CD4-positive, alpha-beta T cell (primary cell): ENCODE measurements at places on chromosomes 13 and 19. TPM values are rescaled to one million over a fixed set of nuclear protein-coding genes. Genes with fewer than 3 reads are reported as not detected.

The PTPRH gene
- not detected for total RNA-seq

The ZNF541 gene
- total RNA-seq: 0.88 TPM

The KLF16 gene
- total RNA-seq: 89.2 TPM

The IGSF23 gene
- total RNA-seq: not detected

The FFAR3 gene
- not detected for total RNA-seq

- no peaks in the 10 kb centered on the region for H3K27me3 ChIP-seq
- H3K27ac ChIP-seq: peak overlapping the region; percentile 90
- DNase-seq: peak; percentile 42
- peaks cover 75% of the 10 kb centered on the region for H3K4me1 ChIP-seq
- H3K4me3 ChIP-seq: peak overlapping the region; percentile 88
- peaks cover 54% of the 10 kb centered on the region for H3K36me3 ChIP-seq
These were observed 1.2 kb downstream of the EEF2 start for GRCh38 chr19:3983936-3984583.

- no peak for DNase-seq
- H3K4me3 ChIP-seq: no peak overlapping the region
- peaks cover 2% of the 10 kb centered on the region for H3K27me3 ChIP-seq
- H3K4me1 ChIP-seq: no peaks in the 10 kb centered on the region
- no peak overlapping the region for H3K27ac ChIP-seq
These were observed 24.2 kb upstream of the IGFL1 start for GRCh38 chr19:46205183-46205984.

- H3K27ac ChIP-seq: no peak overlapping the region
- no peaks in the 10 kb centered on the region for H3K4me1 ChIP-seq
- no peak for DNase-seq
- no peak overlapping the region for H3K4me3 ChIP-seq
- H3K36me3 ChIP-seq: no peaks in the 10 kb centered on the region
These were observed 46.5 kb downstream of the UTP14C start for GRCh38 chr13:52070929-52071523.

- H3K27ac ChIP-seq: no peak overlapping the region
- H3K4me3 ChIP-seq: no peak overlapping the region
- H3K4me1 ChIP-seq: no peaks in the 10 kb centered on the region
- no peak for DNase-seq
- peaks cover 58% of the 10 kb centered on the region for H3K36me3 ChIP-seq
- no peaks in the 10 kb centered on the region for H3K27me3 ChIP-seq
These were observed 79.3 kb upstream of the TEX29 start for GRCh38 chr13:111241006-111241755.

GRCh38 chr19:33207040-33207620, 13.0 kb downstream of the LRP3 start:
- no peaks in the 10 kb centered on the region for H3K4me1 ChIP-seq
- H3K27me3 ChIP-seq: no peaks in the 10 kb centered on the region
- H3K27ac ChIP-seq: no peak overlapping the region
- DNase-seq: no peak
- H3K4me3 ChIP-seq: no peak overlapping the region

GRCh38 chr19:53982611-53983010, 8.8 kb upstream of the CACNG6 start:
- H3K36me3 ChIP-seq: no peaks in the 10 kb centered on the region
- peaks cover 58% of the 10 kb centered on the region for H3K27me3 ChIP-seq
- H3K4me3 ChIP-seq: no peak overlapping the region
- peaks cover 29% of the 10 kb centered on the region for H3K4me1 ChIP-seq
- no peak overlapping the region for H3K27ac ChIP-seq

DNA sequence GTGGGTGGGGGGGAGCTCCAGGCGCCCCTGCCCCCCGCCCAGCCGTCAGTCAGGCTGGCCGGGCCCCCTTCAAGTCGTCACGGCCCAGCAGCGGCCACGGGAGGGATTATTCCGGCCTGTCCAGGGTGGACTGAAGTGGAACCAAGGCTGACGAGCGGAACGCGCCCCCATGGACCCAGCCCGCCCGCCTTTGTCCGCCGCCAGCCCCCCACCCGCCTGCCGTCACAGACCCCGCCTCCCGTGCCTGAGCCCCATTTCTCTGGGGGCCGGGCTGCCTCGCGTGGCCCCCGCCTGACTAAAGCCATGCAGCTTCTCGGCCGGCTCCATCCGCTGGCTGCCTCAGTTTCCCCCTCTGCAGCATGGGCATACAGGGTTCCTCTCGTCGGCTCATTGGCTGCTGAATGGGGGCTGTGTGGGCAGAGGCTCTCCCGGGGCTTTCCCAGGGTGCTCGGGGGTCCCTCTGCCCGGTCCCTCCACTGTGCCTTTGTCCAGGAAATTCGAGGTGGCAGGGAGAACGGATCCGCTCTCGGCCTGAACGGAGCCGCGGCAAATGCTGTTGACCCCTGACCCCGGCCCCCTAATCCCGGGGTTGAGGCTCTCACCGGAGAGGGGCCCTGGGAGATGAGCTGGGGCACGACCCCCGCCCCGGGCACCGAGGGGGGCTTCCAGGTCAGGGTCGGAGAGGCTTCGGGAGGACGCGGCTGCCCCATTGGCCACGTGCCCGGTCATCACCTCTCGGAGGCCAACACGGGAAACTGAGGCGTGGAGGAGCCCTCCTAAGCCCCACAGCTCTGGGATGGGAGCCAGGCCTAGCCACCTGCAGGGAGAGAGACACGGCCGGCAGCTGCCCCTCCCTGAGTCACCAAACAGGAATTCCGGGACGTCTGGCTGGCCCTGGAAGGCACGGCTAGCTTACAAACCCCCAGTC, 27.4 kb downstream of the EFNA2 start:
- no peak for DNase-seq
- no peak overlapping the region for H3K4me3 ChIP-seq
- no peaks in the 10 kb centered on the region for H3K36me3 ChIP-seq
- peaks cover 13% of the 10 kb centered on the region for H3K4me1 ChIP-seq
- no peak overlapping the region for H3K27ac ChIP-seq

DNA sequence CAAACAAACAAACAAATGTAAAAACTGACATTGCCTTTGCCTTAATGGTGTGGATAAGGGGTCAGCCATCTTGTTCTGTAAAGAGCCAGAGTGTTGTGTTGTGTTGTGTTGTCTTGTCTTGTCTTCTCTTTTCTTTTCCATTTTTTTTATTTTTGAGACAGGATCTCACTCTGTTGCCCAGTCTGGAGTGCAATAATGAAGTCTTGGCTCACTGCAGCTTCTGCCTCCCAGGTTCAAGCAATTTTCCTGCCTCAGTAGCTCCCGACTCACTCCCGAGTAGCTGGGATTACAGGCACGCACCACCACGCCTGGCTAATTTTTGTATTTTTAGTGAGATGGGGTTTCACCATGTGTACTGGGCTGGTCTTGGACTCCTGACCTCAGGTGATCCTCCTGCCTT, 27.8 kb downstream of the TIMM13 start:
- H3K4me3 ChIP-seq: no peak overlapping the region
- DNase-seq: no peak
- H3K36me3 ChIP-seq: no peaks in the 10 kb centered on the region
- H3K27ac ChIP-seq: no peak overlapping the region
- peaks cover 3% of the 10 kb centered on the region for H3K4me1 ChIP-seq

DNA sequence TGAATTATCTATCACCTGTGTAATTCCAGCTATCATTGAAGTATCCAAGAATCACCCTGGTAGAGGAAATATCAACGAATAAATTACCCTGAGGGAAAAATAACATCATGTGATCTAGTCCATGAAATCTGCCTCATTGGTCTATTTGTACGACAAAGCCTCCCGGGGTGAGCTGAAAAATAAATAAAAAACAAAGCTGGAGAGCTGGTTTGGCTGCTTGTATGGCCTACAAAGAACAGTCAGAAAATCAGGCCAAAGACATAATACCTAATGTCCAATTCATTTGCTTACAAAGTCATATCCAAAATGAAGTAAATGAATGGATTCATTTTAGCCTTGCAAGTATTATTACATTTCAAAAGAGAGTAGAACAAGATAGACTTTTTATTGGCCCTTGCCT, 449.9 kb downstream of the KLF12 start:
- DNase-seq: no peak
- peaks cover 4% of the 10 kb centered on the region for H3K36me3 ChIP-seq
- no peak overlapping the region for H3K27ac ChIP-seq
- no peaks in the 10 kb centered on the region for H3K4me1 ChIP-seq

DNA sequence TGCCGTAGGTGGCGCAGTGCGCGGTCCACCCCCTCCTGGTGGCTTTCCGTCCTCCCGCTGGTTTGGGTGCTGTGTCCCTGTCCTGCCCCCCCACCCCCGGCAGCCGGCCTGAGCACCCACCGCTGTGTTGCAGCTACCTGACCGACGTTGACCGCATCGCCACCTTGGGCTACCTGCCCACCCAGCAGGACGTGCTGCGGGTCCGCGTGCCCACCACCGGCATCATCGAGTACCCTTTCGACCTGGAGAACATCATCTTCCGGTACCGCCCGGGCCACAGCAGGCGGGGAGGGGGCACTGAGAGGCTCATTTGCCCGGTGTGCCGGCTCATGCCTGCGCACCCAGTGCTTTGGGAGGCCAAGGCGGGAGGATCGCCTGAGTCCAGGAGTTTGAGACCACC, 20.6 kb downstream of the GNA11 start:
- H3K4me1 ChIP-seq: no peaks in the 10 kb centered on the region
- no peak overlapping the region for H3K27ac ChIP-seq
- no peak overlapping the region for H3K4me3 ChIP-seq

- H3K36me3 ChIP-seq: peaks cover 19% of the 10 kb centered on the region
- H3K27me3 ChIP-seq: no peaks in the 10 kb centered on the region
- no peaks in the 10 kb centered on the region for H3K4me1 ChIP-seq
- H3K27ac ChIP-seq: no peak overlapping the region
These were observed 34.3 kb downstream of the MICU2 start for GRCh38 chr13:21569686-21570085.

DNA sequence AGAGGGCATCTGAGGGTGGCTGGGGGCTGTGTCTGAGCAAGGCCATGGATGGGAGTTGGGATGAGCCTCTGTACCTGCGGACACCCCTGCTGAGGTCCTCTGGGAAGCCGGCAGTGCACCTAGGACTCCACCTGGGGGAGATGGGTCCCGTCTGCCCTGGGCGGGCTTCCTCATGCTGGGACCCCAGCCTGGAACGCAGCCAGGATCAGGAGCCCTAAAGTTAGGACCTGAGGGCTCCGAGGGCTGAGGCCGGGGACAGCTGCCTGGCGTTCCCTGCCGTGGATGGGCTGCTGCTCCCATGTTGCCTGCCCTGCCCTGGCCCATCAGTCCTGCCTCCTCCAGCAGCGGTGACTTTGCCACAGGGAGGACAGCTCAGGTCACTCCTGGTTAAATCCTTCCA, 26.1 kb downstream of the CRTC1 start:
- peaks cover 18% of the 10 kb centered on the region for H3K4me1 ChIP-seq
- H3K4me3 ChIP-seq: no peak overlapping the region
- H3K27ac ChIP-seq: no peak overlapping the region

DNA sequence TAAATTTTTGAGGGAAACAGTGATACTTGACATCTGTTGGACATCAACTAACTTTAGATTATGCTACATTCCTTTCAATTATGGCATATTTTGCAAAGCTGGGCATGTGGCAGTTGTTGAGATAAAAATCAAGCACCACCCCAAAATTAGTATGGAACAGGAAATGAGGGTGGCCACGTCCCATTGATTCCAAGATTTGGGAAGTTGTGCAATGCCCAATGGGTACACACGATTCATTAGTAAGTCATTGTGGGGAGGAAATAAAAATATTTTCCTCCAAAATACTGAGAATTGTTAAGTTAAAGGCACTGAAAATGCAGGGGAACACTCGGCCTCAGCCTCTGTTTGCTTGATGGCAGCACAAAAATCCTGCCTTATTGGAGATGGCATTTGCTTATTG, 7.6 kb downstream of the ERICH6B start:
- no peak overlapping the region for H3K4me3 ChIP-seq
- no peak overlapping the region for H3K27ac ChIP-seq
- no peak for DNase-seq
- no peaks in the 10 kb centered on the region for H3K36me3 ChIP-seq
- peaks cover 9% of the 10 kb centered on the region for H3K27me3 ChIP-seq
- H3K4me1 ChIP-seq: no peaks in the 10 kb centered on the region

DNA sequence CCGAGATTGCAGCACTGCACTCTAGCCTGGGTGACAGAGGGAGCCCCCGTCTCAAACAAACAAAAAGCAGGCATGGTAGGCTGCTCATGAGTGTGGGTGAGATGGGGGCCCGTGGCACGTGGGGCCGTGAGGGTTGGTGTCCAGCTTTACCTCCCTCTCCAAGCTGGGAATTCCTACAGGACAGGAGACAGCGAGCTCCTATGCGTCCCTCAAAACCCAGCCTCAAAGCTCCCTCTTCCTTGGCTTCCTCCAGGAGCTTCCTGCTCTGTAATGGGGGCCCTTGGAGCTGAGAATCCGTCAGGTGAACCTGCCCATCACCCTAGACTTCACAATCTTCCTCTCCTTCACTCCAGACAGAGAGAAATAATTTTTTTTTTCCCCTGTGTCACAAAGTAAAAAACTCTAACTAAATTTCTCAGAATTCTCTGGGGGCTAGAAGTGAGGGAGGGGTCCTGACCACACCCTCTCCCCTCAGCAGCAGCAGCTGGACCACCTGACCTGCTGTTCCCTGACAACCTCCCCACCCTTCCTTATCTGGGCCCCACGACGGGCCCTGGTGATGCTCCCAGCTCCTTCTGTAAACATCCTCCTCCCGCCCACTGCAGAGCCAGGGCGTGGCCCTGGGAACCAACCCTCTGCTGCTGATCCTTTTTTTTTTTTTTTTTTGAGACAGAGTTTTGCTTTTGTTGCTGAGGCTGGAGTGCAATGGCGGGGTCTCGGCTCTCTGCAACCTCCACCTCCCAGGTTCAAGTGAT, 22.1 kb upstream of the WDR18 start:
- H3K4me1 ChIP-seq: peaks cover 6% of the 10 kb centered on the region
- no peak overlapping the region for H3K4me3 ChIP-seq
- no peaks in the 10 kb centered on the region for H3K27me3 ChIP-seq
- H3K27ac ChIP-seq: no peak overlapping the region

GRCh38 chr13:54029226-54029625, 1000.6 kb downstream of the OLFM4 start:
- DNase-seq: no peak
- no peaks in the 10 kb centered on the region for H3K27me3 ChIP-seq
- H3K27ac ChIP-seq: no peak overlapping the region
- no peaks in the 10 kb centered on the region for H3K36me3 ChIP-seq
- H3K4me1 ChIP-seq: no peaks in the 10 kb centered on the region
- no peak overlapping the region for H3K4me3 ChIP-seq

GRCh38 chr13:113609616-113610015, 25.1 kb downstream of the TFDP1 start:
- no peaks in the 10 kb centered on the region for H3K4me1 ChIP-seq
- H3K4me3 ChIP-seq: no peak overlapping the region
- no peak for DNase-seq
- no peaks in the 10 kb centered on the region for H3K27me3 ChIP-seq
- H3K27ac ChIP-seq: no peak overlapping the region

- DNase-seq: no peak
- H3K4me3 ChIP-seq: no peak overlapping the region
- peaks cover 6% of the 10 kb centered on the region for H3K27me3 ChIP-seq
- H3K27ac ChIP-seq: no peak overlapping the region
- H3K4me1 ChIP-seq: no peaks in the 10 kb centered on the region
These were observed 3.7 kb upstream of the SBK2 start for GRCh38 chr19:55540619-55541018.

- H3K27me3 ChIP-seq: peaks cover 3% of the 10 kb centered on the region
- H3K36me3 ChIP-seq: no peaks in the 10 kb centered on the region
- no peaks in the 10 kb centered on the region for H3K4me1 ChIP-seq
- H3K27ac ChIP-seq: no peak overlapping the region
- DNase-seq: no peak
These were observed 9.0 kb upstream of the MLLT1 start for GRCh38 chr19:6288737-6289136.
